Fibroblast of skin of back (primary cell): ENCODE measurements at places on chromosomes 7 and 10.
A peak's percentile ranks its signal among the peaks of the same experiment; 100 is the strongest.

DNA sequence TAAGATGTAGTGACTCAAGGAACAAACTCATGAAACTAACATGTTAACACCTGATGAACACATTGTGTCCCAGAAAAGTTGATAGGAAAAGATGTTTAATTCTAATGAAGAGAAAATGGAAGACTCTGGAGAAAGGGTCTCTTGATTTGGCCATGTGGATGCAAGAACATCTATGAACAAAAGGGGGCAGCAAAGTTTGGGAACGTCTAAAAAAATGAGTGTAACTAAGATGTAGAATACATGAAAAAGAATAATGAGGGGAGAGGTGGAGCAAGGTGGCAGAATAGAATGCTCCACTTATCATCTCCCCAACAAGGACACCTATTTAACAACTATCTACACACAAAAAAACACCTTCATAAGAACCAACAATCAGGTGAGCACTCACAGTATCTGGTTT lies 805.1 kb downstream of the TNS3 start:
- DNase-seq, result no peak

DNA sequence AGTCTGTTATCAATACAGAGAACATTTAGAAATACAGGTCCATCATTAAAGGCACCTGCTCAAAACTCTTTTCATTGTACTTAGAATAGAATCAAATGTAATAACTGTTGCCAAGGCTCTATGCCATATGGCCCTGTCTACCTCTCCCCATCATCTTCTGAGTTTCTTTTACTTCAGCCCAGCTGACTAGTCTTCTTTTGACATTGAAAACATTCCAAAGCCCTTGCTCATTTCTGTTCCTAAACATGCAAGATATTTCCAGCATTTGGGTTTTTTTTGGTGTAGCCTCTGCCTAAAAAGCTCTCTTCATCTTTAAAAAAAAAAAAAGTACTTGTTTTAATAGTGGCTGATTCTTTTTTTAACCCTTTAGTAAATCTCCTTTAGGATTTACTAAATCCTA lies 165.5 kb upstream of the SMIM30 start:
- peak; percentile 56 for DNase-seq

DNA sequence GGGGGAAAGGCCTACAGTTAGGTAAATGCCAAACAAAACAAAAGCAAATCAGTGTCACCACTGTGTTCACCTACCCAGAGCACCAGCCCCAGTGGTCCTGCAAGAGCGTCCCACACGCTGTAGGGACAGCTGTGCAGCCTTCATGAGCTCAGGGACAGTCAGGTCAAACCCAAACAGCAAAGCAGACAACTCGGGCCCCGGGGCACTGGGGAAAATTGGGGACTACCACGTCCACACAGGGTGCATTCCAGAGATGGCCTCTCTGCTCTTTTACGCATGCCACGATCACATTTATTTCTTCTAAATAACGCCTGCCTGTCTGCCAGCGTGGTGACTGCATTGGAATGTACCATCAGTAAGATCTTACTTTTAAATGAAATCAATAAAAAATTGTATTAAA lies 21.7 kb downstream of the EBF3 start:
- no peak for DNase-seq

DNA sequence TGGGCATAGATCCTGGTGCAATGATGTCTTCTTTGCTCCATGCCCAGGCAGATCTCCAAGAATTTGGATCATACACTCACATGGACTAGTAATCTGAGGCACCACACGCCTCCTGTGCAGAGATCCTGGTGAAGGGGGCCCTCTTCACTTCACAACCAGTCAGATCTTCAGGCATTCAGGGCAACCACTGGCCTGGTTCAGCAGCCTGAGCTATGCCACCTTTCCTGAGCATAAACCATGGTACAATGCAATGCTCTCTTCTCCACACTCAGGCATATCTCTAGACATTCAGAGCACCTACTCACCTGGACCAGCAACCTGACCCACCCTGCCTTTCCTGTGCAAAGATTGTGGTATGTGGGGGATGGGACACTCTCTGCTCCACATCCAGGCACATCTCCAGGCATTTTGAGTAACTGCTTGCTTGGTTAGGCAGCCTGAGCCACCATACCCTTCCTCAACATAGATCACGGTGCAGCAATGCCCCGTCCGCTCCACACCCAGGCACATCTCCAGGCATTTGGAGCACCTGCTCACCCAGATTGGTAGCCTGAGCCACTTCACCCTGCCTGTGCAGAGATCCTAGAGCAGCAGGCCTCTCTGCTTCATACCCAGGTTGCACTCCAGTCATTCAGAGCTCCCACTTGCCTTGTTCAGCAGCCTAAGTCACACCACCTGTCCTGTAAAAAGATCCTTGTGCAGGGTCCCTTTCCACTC lies 532.2 kb upstream of the STEAP1 start:
- DNase-seq, result no peak

DNA sequence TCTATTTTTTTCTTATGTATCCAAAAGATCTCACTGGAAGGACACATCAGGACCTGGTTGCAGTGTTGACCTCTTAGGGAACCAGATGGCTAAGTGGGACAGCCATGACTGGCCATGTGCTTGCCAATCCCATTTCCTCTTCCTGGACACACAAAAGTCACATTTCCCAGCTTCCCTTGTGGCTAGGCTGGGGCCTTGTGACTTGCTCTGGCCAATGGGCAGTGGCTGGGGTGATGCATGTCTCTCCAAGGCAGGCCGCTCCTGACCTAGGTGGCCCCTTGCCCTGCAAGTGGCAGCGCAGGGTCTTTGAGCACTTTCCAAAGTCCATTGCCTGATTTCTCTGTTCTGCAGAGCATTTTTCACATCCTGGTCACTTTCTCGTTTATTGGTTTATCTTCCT lies 41.7 kb upstream of the HSPA12A start:
- DNase-seq, result no peak

DNA sequence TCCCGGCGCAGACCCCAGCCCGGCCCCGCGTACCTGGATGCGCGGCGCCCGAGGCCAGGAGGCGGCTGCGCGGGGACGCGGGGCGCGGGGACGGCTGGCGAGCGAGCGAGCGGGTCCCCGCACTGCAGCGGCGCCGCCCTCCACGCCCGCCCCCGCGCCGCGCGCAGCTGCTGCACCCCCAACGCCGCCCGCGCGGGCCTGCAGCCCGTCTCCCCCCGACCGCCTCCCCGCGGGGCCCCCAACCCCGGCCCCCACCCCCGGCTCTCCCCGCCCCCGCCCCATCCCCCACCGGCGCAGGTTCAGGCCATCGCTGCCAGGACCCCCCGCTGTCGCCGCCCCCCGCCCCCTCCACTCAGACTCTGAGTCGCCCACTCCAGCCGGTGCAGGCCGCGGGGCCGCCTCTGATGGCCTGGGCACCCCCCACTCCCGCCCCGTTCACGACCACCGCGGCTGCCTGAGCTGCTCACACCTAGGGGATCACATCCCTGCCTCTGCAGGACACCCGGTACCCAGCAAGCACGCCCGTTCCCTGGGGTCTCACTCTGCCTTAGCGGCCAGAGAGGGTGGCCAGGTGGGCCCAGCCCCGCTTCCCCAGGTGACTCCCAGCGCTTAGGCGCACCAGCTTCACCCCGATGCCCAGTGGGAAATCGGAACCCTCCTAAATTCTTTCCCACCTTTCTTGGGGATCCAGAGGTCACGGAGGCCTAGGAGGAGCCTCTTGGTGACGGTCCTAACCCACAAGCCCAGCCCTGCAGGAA lies 13.9 kb upstream of the DNAAF5 start:
- DNase-seq, result no peak
